ENCODE measurements at places on chromosomes 2 and 18.

DNA sequence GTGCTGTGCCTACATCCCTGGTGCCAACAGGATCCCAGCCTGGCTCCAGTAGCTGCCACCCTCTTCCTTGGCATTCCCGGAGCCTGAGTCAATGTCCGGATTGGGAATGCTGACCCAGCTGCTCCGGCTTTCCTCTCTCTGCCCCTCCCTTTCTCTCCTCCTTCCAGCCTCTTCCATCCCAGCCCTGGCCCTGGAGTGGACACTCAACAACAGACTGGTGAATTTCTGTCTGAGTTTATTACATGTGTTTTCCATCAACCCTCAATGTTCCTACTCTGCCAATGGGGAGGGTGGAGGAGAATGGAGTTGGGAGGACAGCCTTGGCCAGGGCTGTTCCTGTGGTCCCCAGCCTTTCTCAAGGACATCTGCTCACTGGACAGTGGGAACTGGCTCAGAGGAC is 917 bp upstream of the PRKAG3 start:
- DNase-seq: peak; percentile 61

GRCh38 chr2:142870526-142870925 is 6.9 kb upstream of the KYNU start:
- no peak for DNase-seq

DNA sequence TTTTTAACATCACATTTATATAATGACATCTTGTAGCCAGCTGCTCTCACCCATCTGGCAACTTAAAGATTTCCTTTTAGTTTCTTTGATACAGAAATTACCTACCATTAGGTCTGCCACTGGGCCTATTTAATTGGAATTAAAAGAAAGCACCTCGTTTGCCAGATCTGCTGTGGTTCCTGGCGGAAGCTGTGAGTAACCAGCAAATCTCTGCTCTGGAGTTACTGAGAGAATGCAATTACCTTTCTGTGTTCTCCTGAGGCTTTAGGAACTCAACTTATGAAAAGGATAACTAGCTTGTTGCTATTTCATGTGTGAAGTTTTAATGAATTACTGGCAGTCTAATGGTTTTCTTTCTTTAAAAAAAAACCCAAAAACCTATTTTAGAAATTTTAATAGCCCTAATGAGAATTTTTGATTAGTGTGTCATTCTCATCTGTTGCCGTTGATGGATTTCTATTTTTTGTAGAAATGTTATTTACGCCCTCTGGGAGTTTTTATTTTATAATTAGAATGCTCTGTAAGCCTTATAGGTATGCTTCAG is 69.7 kb upstream of the LYPD6B start:
- no peak for DNase-seq

DNA sequence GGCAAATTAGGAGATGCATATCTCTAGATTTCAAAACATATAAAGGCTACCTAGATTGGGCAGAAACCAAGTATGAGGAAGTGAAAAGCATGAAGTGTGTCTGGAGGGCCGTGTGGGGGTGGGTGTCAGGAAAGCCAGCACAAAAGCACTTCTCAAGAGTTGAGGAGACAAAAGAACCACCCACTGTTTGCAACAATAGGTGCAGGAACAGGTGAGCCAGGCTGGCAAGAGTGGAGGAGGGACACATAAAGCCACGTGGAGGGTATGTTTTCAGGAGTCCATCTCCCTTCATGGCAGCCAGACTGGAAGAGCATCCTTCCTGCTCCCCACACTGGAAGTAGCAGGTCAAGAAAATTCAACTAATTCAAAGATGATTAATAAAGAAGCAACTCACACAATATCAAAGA is 96.4 kb downstream of the CERS6 start:
- no peak for DNase-seq

GRCh38 chr18:35827275-35827902 is 145.1 kb upstream of the RMP24 start:
- no peak for DNase-seq

- DNase-seq: peak; percentile 69
Observed at GRCh38 chr2:25528173-25528572, 145.2 kb downstream of the DTNB start.

DNA sequence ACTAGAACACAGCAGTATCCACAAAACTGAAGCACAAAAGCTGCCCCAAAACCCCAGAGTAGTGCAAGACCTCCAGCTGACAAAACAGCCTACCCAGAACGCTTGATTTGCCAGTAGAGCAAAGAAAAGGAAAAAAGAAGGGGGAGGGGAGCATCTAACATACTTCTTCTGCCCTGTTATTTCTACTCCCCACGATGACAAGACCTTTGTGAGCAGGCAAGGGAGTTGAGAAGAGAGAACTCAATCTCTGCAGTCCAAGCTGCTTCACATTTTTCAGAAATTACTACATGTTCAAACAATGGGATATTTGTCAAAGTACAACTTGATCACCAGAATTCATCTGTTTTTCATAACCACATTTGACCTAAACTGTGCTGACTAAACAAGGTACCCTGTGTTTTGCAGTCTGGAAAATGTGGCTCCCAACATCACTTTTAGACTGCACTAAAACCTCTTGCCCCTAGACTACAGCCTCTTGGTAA is 286.7 kb downstream of the EXOC6B start:
- peak; percentile 88 for DNase-seq

DNA sequence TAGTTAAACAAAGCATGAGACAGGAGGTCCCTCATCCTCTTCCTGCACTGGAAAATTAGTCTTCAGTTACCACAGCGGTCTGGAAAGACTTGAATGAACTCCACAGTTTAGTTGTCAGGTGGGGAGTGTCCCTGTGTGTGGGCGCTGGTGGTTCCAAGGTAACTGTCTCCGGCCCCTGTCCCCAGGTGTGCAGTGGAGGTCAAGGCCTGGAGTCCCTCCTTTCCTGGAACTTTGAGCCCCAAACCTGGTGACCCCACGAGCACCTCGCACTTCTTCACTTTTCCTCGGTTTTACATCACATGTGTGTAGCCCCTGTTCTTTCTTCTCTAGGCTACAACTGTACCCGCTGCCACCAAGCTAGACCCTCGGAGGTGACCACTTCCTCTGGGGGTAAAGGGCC is 28.0 kb upstream of the INHBB start:
- no peak for DNase-seq

DNA sequence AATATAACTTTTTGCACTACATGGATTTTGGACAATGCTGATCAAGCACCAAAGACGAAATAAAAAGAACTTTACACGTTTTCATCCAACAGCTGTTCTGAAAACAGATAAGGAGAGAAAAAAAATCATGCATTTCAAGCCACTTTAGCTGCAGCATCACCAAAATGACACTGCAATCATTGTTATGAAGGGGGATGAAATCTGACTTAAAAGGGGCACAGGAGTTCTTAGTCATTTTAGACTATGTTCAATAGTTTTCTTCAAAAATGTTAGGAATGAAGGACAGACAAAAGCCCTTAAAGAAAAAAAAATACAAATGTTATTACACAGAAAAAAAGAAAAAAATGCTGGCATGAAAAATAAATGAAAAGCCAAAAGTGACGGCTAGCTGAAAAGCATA is 71.2 kb downstream of the CUL3 start:
- DNase-seq: peak; percentile 20

DNA sequence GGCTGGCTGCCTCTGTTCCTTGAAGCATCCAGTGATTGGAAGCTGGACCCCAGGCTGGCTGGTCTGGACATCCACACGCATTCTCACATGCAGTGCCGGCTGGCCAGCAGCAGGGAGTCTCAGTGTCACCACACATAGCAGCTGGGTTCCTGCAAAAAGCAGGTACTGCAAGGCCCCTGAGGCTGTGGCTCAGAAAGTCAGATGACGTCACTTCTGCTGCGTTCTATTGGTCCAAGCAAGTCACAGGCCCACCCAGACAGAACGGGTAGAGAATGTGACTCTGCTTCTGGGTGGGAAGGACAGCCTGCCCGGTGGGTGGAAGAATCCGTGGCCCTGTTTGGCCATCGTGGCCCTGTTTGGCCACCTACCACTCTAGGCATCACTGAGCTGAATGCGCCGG is 51.3 kb upstream of the SPP2 start:
- no peak for DNase-seq

GRCh38 chr2:223526106-223526505 is 76.1 kb downstream of the SCG2 start:
- no peak for DNase-seq

DNA sequence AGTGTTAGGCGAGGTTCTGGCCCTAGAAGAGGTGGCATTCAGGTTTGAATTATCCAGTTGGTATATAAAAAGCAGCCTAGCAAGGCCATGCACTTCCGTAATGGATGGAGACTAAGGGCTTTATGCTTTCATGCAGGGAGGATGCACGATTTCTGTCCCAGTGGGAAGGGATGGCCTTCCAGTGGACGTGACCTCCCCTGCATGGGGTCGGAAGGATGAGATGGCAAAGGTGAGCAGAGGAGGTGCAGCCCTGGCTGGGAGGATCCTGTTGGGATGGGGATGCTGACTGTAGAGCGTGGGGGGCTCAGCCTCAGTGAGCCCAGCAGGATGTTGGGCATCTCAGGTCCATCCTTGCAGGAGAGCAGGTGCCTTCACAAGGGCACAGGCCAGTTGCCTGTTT is 4.8 kb downstream of the ASB18 start:
- no peak for DNase-seq

DNA sequence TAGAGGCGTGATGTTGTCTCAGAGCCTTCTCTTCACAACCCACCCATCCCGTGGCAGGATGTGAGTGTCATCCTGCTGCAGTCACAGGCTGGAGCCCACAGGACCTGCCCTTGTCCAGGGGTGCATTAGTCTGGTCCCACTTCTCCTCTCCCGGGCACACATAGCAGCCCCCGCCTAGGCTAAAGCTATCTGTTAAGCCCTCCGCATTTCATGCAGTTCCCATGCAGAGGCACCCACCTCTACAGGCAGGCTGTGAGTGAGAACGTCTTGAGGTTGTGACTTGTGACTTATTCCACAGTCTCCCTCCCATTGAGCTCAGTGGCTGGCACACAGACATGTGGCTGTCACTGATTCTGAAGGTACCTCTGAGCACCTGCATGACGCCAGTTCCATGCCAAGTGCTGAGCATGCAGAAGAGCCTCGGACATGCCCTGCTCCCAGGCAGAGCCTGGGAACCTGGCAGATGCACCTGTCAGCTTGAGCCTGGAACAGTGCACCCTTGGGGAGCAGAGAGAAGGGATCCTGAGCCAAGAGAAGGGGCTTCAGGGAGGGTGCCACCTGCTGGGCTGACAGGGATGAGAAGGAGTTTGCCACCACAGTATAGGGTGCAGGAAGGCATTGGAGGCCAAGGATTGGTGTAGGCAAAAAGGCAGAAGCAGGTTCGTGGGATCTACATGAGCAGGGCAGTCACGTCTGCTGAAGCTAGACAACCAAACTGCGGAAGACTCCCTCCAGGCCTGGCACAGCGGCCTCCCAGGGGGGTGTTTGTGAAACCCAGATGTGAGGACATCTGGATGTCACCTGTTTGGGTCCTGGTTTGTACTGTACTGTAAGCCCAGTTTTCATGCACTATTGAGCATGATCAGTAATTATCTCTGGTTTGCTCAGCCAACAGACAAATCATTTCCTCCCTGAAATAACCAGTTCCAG is 213.6 kb downstream of the GLI2 start:
- DNase-seq: no peak

- DNase-seq: peak; percentile 39
Observed at GRCh38 chr2:197079832-197080555, 153.5 kb upstream of the PGAP1 start.

Measured in AG10803 (cell line).